Astrocyte (in vitro differentiated cells and primary cell): ENCODE measurements at places on chromosomes 7 and 10. TPM values are rescaled to one million over a fixed set of nuclear protein-coding genes. Genes with fewer than 3 reads are reported as not detected.

DNA sequence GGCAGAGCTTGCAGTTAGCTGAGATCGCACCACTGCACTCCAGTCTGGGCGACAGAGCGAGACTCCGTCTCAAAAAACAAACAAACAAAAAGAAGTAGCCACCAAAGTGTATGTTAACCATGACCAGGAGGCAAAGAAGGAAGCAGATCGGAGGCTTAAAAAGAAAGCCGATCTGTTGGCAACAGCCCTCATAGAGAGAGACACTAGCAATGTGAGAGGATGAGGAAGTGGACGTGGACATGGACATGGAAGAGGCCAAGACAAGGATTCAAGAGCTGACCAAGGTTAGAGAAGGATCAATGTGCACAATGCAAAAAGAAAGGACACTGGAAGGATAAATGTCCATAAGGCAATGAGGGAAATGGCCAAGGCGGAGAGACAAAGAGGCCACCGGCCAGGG lies 14.9 kb upstream of the ADCK2 start:
- DNase-seq = no peak

DNA sequence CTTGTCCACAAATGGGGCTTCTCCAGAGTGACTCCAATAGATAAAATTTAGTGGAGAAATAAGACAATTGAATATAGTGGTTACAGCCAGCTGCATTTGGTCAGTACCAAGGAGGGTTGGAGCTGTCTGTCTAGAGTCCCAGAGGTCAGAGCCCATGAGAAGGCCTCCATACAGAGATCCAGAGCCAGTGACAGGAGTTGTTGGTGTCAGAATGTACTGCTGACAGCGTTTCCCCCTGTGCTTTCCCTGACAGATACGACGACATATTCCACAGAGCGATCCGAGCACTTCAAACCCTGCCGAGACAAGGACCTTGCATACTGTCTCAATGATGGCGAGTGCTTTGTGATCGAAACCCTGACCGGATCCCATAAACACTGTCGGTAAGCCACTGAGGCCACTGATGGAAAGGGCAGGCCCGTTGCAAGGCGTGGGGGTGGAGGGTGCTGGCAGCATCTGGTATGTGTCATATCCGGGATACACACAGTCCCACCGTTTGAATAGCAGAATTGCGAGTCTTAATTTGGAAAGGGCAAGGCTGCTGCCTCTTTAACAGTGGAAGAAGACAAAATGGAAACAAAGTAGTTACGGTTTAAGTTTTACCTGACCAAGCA lies 483.6 kb downstream of the NRG3 start:
- DNase-seq = peak; percentile 4

- no peak for DNase-seq
Measured at GRCh38 chr10:129875993-129876726, 87.9 kb downstream of the EBF3 start.

GRCh38 chr7:67723591-67723990 lies 727.0 kb downstream of the TYW1 start:
- no peak for DNase-seq

DNA sequence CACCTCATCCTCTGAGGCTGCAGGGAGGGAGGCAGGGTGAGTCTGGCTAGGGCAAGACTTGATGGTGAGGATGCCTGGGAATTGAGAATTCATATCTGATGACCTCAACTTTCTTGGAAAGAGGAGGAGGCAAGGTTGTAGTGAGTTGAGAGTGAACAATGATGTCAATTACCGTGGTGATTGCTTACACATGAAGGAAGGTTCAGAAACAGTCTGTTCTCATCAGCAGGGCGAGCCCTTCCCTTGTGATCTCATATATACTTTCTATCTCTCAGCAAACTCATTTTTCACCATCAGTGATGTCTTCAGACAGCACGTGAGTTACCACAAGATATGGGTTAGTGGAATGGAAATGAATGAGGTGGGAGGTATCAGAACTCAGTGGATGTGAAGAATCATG lies 20.1 kb upstream of the COL13A1 start:
- no peak for DNase-seq

DNA sequence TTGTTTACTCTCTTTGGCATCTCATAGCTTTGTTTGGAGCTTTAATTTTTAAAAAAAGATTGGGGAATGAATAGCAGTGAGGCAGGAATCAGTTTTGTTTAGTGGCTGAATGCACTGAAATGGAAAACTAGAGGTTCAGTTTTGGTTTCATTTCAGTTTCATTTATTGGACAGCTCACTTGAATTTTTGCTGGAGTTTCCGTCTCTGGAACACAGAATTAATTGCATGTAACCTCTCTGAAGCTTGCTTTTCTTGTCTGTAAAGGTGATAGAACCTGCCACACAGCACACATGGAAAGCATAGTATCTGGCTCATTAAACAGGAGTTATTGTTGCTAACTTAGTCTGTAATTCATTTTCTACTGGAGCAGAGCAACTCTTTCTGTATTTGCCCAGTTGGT lies 7.1 kb downstream of the GRM8 start:
- DNase-seq = no peak

GRCh38 chr10:100339236-100339635 lies 7.8 kb upstream of the SCD start:
- no peak for DNase-seq

- peak; percentile 6 for DNase-seq
Measured at GRCh38 chr10:15579605-15580004, 140.1 kb downstream of the ITGA8 start.

- no peak for DNase-seq
Measured at GRCh38 chr7:139745678-139746143, 32.1 kb downstream of the HIPK2 start.

DNA sequence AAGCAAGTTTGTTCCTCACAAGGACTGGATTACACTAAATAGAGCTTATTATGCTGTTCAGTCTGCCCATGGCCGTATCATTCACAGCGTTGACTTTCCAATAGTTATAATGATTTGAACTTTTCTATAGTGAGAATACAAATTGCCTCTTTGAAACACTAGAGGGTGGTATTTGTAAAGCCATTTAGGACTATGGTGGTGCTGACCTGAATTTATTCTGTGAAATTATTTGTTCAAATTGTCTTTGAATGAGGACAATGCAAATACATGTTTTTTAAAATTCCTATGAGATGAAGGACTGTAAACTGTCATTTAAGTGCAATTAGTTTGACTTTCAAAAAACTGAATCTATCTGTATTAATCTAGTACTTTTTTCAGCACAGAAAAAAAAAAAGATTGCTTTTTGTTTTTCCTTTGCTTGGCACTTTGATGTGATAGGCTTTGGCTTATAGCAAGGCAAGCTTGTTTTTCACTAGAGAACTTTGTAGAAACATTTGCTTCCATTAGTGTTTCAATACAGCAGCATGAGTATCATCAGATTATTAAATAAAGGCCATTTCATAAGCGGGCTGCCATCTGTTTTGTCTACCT lies 122.7 kb upstream of the TMEM229A start:
- DNase-seq = no peak

DNA sequence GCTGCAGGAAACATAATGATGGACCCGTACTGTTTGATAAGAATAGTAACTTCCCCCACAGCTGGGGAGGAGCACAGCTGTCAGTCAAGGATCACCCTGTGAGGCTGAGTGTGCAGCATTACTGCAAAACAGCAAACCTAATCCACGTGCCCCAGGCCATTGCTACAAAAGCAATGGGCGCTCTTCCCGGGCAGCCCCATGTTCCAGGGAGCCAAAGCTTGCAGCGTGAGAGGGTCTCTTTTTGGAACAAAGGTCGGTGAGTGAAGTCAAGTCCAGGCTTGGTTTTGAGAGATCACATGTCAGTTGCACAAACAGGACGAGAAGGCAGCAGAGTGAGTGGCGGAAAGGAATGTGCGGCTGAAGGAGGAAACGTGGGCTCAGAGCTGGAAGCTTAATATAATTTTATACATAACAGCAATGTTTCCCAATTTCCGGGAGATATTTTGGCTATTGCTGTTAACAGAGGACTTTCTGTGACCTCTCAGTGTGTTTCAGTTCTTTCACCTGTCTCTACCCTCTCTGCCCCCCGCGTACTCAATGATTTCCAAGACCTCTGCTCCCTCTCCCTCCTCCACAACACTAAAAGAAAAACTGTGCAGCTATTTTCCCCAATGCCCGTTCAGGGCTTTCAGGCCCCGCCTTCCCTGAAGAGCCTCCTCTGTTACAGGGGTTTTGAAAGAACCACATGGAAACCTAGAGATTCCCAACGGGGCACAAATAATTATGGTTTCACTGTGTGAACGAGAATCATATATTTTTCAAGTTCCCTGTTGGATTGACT lies 128.9 kb downstream of the MTPAP start:
- peak; percentile 25 for DNase-seq

DNA sequence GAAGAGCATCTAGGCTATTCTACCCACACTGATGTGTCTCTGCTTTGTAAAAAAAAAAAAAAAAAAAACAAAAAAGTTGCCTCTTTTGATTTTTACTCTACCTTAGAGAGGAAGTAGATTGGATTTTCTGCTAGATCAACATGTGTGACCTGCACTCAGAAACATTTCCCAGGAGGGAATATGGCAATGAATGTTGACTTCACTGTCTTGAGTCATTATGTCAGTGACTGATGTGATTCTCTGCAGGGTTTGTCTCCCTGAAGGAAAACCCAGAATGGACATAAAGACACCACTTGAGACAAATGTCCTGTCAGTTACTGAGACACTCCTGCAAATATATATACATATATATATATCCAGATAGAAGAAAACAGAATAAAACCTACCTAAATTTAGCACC lies 370.3 kb downstream of the BMPER start:
- DNase-seq = no peak

DNA sequence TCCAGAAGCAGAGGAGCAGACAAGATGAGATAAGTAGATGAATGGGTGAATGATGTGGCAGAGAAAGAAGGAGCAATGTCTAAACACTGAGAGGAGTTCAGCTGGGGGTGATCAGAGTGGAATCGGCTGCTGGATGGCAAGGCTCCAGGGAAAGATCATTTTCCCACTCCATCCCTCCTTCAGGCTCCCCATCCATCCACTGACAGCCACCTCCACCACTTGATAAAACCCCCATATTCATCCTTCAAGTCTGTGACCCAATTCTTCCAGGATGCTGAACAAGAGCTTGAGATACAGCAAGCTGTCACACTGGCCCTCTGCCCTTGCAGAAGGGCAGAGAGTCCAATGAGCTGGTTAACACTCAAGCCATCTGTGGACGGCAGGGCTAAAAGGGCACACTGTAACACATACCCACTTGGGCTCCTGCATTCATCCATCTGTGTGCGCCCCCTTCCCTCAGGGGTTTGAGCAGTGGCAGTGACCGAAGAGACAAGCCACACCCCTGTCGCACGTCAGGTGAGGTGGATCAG lies 30.8 kb upstream of the CACNB2 start:
- no peak for DNase-seq

DNA sequence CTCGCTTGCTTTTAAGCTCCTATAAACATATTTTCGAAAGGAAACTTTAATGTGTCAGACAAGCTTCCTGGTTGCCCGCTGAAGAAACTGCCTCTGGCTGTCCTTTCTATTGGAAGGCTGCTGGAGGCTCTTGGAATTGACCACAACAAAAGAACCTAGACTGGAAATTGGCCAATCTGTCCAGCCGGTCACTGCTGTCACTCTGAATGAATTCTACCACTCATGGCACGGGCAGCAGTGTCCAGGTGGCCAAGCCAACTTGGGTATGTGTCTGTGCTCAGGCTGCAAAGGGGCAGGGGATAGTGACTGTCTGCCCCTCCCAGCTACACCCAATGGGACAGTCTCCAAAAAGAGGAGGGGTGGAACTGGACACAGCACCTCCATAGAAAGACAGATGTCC lies 57.6 kb downstream of the CDH23 start:
- DNase-seq = no peak

DNA sequence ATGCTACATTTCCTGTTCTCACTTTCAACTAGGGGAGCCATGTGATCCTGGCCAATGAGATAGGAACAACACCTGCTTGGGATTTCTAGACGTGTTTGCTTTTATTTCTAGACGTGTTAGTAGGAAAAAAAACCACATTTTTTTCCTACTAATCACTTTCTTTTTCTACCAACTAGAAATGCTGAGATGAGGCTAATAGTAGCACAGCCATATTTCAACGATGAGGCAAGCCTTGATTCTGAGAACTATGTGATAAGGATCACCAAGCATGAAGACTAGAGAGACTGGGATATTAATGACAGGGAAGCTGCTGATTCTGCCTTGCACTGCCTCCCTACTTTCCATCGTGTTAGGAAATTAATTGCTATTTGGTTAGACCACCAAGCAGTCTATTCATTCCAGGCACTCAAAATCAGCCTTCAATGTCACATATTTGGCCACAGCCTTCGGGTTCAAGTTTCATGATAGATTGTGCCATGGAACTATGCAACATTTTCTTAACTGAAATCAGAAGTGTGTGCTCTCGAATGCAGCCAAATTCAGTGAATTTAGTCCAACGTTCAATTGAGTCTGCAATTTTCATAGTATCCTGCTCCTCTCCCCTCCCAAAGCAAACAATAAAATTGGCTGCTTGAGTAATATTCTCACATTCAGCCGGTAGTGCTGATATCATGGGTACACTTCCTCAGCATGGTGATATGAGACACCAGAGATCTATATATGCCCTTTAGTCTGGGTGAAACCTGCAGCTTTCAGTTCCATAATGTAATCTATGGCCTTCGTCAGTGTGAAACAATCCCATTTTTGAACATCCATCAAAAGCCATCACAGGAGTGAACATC lies 98.1 kb downstream of the GPR37 start:
- peak; percentile 16 for DNase-seq

- DNase-seq = no peak
Measured at GRCh38 chr10:103990531-103990930, 23.6 kb downstream of the SLK start.

- no peak for DNase-seq
Measured at GRCh38 chr7:128197989-128198580, 43.0 kb upstream of the LEP start.

GRCh38 chr7:80591654-80592053 lies 46.8 kb upstream of the CD36 start:
- DNase-seq = no peak

GRCh38 chr10:23370106-23370505 lies 25.5 kb upstream of the C10orf67 start:
- no peak for DNase-seq

DNA sequence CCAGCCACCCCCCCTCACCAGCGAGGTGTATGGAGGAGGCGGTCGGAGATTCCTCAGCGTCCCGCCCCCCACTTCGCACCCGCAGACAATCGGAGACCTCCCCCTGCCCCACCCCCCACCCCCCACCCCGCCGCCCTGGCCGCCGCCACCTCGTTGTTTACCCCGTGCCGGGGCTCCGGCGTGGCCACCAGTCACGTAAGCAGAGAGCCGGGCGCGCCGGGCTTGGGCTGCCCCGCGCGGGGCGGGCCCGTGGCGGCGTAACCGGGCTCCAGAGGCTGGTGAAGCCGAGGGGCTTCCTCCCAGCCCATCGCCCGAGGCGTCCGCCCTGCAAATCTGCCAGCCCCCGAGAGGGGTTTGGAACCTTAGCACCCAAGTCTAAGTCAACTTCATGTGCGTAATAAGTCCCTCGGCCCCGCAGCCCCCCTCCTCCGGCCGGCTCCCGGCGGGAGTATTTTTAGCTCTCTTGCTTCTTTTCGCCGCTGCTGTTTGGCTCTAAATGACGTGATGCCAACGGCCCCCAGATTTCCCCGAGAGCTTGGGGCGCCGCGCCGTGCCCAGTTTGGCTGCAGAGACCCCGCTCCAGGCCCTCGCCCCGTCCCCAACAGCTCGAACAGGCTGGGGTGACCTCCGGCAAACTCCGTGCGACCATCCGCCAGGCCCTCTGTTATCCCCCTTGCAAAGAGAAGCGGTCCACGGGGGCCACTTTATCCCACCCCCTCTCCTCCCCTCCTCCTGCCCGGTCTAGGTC lies 2.7 kb downstream of the MXI1 start:
- DNase-seq = no peak

Gene CABCOCO1
- total RNA-seq = 0.23 TPM in 1 of 2 replicates, not detected in the other

Gene IFIT1B
- not detected in 2 replicates for total RNA-seq

Gene NFE2L3
- total RNA-seq = 49.0 and 50.4 TPM in 2 replicates

Gene MYO3A
- total RNA-seq = 0.23 TPM in 1 of 2 replicates, not detected in the other

Gene CFAP58
- 0.82 and 0.86 TPM in 2 replicates for total RNA-seq

Gene AKR1C4
- not detected in 2 replicates for total RNA-seq
